ENCODE measurements at places on chromosomes 3 and 15.

- DNase-seq = no peak
These were observed 63.9 kb upstream of the TSEN2 start for GRCh38 chr3:12420393-12420792.

GRCh38 chr3:60514085-60514649, 737.1 kb downstream of the FHIT start:
- no peak for DNase-seq

DNA sequence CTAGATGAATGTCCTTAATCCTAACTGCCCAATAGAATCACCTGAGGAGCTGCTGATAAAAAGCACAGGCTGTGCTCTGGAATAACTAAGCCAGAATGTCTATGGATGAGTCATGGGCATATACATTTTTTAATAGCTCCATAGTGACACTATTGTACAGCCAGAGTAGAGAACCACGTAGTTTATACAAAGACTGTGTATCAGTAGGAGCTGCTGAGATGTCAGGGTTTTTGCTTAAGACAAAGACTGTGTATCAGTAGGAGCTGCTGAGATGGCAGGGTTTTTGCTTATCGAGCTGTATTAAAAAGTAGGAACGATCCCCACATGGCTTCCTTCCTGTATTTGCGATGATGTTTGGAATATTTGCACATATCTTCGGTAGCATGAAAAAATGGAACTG, 137.4 kb downstream of the SV2B start:
- DNase-seq = no peak

GRCh38 chr15:91031796-91032195, 9.4 kb upstream of the VPS33B start:
- no peak for DNase-seq

DNA sequence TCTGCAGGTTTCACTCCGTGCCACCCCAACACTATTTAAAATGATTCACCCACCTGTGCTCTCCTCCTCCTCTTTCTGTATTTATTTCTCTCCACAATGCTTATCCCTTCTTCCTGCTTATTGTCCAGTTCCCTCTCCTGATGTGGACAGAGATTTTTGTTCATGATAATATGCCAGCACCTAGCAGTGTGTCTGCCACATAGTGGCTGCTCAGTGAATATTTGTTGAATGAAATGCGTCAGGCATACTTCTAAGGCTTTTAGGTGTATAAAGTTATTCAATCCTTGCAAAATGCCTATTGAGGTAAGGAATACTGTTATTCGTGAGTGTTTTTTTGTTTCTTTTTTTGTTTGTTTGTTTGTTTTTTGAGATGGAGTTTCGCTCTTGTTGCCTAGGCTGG, 67.5 kb upstream of the MME start:
- no peak for DNase-seq

DNA sequence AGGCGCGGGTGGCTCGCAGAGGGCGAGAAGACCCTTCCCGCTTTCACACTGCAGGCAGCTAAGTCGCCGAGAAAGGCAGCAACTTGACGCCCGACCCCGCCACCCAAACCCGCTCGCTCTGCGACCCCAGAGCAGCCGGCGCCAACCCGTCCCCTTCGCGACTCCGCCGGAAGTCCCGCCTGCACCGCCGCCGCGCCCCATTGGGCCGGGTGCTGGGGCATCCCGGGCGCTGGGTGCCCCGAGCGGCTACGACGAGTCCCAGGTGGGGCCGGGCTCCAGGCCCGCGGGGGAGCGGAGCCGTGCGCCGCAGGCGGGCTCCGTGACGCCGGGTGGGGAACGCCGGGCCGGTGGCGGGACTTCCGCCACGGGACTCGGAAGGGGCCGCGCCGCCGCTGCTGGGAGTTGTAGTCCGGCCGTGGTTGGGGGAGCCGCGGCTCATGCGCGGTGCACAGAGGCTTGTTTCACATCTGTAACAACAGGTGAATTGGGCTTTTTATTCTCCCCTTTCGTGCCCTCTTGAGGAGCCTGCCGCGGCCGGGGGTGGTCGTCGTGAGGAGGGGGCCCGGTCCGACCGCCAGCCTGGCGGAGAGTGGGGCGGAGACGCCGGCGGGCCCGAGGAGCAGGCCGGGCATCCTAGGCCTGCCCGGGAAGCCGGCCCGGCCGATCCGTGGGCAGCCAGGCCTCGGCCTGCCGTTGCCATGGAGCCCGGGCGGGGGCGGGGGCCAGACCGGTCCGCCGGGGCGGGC, at the start of gene DHX30:
DHX30 (plus strand) TSS at position 405 of the 746 bp plus-strand sequence. CDS start 7,546 bp downstream, outside the sequence.
- DNase-seq = no peak

GRCh38 chr3:34185301-34185700, 386.9 kb downstream of the PDCD6IP start:
- no peak for DNase-seq

GRCh38 chr15:69830876-69831275, 266.8 kb downstream of the TLE3 start:
- DNase-seq = no peak

DNA sequence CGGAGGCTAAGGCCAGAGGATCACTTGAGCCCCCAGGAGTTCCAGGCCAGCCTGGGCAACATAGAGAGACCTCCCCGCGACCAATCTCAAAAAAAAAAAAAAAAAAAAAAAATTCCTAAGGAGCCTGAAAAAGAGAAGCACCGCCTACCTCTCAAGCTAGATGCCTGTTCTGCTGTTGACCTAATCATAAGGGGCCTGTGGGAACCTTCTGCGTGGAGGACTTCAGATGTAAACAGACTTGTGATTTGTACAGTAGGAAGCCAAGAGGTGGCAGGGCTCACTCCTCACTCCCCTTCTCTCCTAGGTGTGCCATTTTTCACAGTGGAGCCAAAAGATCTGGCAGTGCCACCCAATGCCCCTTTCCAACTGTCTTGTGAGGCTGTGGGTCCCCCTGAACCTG, 3.2 kb downstream of the TYRO3 start:
- no peak for DNase-seq

- DNase-seq = no peak
These were observed 33.1 kb downstream of the PTX3 start for GRCh38 chr3:157469561-157470294.

- no peak for DNase-seq
These were observed 644.6 kb downstream of the CADM2 start for GRCh38 chr3:85603378-85603777.

DNA sequence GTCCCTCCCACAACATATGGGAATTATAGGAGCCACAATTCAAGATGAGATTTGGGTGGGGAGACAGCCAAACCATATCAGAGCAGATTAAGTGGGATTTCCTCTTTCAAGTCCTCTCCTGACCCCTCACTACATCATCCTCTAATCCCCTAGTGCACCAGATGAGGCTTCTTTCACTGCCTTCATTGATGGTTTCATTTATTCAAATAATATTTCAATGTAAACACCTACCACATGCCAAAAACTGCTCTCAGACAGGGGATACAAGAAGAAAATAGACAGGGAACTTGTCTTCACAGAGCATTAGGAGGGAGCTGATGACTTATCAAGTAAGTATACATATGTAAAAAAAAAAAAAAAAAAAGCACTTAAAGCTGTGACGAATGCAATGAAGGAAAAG, 180.2 kb downstream of the NTRK3 start:
- DNase-seq = no peak

DNA sequence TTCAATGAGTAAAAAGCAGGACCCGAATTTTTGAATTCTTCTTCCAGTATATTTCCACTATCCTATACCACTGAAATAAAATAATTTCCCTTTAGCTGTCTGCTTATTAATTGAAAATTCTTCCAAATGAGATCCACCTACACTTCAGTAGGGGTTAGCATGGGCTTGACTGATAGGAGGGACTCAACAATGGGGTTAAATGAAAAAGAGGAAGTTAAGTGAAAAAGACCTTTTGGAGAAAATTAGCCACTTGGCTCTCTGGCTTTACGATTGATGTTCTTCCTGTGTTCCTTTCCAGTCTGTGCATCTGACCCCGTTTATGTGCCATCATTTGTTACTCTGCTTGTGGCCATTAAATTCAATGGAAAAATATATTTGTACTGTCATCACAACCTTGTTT, 54.0 kb upstream of the GCNT3 start:
- DNase-seq = no peak

DNA sequence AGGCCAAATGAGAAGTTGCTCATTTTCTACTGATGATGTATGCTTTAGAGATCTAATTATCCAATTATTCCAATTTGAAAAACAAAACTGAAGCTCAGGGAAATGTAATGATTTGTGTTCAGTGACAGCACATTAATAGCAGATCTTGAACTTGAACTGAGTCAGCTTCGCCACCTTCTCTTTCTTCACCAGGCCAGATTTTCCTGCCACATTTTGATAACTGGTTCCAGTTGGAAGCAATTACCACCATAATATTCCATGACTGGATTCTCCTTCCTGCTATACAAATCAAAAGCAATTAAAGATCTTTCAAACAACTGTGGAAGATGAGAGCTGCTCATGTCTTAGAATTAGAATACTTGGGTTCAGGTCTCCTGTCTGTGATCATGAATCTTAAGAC, 334.1 kb downstream of the RBMS3 start:
- no peak for DNase-seq

DNA sequence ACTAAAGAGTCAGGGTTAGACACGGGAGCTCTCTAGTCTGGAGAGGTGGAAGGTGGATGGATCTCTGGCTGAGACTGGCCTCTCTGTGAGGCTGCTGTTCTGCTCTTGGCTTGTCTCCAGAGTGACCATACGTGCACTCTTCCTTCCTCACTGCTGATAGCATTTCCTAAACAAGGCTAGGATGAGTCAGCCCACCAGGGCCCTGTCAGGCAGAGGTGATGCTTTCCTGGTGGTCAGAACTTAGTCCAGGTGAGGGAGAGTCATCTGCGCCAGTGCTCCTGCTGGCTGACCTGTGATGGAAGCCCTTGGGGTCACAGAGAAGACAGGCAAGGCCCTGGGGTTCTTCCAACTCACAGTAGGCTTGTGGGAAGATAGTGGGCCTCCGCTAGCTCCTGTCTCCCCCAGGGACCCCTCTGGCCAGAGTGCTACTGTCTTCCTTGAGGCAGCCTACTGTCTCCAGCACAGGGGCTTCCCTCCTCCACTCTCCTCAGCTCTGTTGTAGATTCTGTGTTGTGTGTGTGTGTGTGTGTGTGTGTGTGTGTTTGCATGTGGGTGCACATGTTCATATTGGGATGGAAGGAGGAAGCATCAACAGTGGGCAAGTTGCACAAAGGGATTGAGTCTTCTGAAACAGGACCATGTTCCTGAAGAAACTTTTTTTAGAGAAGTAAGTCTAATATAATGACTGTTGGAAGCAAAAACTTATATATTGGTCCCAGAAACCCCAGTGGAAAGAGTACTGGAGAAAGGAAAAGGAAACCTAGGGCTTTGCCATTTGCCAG, 16.5 kb downstream of the ALPK3 start:
- no peak for DNase-seq

GRCh38 chr3:33417066-33417673, 23.0 kb downstream of the UBP1 start:
- DNase-seq = no peak

DNA sequence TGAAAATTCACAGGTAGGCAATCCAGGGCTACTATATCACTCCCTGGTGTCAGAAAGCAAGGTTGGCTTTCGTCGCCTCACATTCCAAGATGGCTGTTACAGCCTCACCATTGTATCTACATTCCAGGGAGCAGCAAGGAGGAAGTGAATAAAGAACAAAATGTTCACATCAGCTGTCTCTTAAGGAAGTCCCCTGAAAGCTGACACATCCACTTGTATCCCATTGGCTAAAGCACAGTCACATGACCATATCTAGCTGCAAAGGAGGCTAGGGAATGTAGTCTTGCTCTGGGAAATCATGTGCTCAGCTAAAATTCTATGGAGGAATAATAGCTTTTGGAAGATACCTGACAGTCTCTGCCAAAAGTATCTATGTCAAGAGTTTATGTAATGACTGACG, 12.8 kb upstream of the GATA2 start:
- no peak for DNase-seq

DNA sequence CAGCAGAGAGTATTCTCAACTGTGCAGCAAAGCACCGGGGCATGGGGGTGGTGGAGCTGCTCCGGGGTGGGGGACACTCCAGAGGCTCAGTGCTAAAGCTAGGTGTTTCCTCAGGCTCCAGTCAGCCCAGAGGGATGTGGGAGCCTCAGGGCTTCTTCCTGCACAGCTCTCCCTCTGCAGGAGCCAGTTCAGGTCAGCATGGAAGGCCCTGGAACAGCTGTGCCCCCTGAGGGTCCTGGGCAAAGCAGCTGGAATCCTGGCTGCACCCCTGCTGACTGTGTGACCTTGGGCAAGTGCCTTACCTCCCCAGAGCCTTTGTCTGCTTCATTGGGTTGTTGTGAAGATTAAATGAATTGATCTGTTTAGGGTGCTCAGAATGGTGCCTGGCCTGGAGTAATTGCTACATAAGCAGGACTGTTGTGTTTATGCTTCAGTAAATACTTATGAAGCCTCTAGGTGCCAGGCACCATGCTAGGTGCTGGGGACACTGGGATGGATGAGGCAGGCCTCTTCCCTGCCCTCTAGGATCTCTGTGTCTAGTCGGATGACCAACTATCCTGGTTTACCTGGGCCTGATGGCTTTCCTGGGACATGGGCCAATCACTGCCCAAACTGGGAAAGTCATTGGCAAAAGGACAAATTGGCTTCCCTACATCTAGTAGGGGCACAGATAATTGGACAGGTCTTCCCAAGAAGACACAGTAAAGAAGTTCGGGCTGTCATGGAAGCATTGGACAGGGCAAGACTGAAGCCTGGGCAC, 64.2 kb upstream of the LCTL start:
- DNase-seq = no peak

- peak; percentile 39 for DNase-seq
These were observed 35.3 kb downstream of the GBE1 start for GRCh38 chr3:81726132-81726531.

DNA sequence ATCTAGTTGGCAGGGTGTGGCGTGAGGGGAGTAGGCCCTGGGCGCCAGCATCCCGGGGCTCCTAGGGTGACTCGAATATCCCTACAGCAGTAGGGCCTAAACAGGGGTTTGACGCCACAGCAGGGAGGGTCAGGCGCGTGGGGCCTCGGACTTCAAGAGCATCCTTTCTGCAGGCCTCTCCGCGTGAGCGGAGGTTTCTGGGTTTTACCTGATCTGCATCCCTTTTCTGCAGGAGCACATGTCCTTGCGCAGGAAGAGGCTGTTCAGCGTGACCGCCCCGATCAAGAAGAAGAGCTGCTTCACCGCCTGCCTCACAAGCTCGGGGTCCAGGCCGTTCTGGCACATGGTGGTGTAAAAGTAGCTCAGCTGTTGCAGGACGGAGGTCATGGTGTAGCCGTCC, 13.5 kb upstream of the GNB5 start:
- DNase-seq = no peak

DNA sequence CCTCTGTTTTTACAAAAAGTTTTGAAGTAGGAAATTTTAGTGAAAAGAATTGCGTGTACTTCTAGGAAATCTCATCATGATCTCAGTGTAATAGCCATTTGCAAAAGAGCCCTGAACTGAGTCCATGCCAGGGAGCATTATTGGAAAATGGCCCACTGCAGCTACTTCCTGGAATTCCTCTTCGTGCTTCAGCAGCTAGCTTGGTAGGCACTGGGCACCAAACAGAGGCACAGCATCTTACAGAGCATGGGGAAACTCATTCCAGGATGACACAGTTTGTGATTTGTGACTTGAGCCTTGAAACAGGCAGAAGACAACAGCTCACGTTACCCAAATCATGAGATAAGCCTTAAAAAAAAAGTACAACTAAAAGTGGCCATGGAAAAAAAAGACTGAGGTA, 179.1 kb downstream of the WDR72 start:
- no peak for DNase-seq

All from BJ (cell line).